ENCODE measurements at places on chromosomes 2 and 18.

- no peaks in the 10 kb centered on the region for H3K4me1 ChIP-seq
- no peak for DNase-seq
- H3K36me3 ChIP-seq: no peaks in the 10 kb centered on the region
- no peaks in the 10 kb centered on the region for H3K27me3 ChIP-seq
Measured at GRCh38 chr2:154133823-154134222, 262.1 kb downstream of the GALNT13 start.

DNA sequence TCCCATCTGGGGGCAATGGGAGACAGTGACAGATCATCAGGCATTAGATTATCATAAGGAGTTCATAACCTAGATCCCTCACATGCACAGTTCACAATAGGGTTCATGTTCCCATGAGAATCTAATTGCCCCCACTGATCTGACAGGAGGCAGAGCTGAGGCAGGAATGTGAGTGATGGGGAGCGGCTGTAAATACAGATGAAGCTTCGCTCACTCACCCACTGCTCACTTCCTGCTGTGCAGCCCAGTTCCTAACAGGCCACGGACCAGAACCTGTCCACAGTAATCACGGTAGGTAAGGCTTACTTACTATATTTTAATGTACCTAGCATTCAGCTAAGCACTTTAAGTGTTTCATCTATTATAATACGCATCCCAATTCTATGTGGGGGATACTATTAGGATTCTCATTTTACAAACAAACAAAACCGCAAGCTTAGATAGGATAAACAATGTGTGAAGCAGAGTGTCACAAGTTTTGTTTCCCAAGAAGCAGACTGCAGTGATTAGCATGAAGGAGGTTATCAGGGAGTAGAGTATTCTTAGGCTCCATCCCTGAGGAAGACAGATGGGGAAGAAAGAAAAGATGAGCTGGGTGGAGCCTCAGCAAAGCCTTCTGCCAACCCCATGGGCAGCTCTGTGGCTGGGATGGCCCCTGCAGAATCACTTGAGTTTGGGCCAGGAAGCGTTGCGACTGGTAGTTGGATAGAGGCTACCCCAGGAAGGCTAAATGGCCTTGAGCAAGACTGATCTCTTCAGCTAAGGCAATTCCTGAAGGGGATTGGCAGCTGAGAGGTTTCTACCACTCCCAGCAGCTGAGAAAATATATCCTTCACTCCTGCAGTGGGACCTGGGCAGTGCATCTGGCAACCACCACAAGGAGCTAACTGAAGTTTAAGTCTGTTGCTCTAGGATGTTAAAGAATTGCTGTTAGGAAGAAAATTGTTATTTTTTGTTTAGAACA lies 133.1 kb downstream of the MREG start:
- no peak overlapping the region for H3K27ac ChIP-seq
- H3K4me3 ChIP-seq: no peak overlapping the region
- no peaks in the 10 kb centered on the region for H3K36me3 ChIP-seq
- no peaks in the 10 kb centered on the region for H3K4me1 ChIP-seq
- no peak for DNase-seq
- H3K27me3 ChIP-seq: no peaks in the 10 kb centered on the region

DNA sequence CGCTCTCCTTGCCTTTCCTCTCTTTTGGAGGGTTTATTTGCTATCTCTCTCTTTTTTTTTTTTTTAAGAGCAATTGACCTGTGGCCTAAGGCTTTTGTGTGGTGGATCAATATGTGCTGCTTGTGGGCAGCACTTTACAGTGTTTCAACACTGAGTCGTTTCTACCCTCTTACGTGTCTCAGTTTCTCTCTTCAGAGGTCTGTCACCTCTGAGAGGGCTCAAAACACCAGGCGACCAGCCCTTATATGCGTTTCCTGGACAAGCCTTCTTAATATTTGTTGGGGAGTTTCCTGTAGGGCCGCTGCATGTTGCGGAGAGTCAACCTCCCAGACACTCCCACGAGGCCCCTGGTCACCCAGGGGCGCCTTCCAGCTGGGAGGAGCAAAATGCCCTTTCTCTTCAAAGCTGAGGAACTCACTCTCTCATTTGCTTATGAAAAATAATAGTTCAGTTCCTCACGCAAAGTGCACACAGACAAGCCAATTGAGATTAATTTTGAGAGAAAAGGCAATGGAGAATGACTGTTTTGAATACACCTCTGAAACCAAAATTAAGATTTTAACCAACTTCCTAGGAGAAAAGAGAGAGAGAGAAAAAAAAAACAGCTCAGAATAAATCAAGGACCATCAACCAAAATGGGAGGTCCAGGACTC lies 96.3 kb upstream of the B3GNT2 start:
- no peaks in the 10 kb centered on the region for H3K27me3 ChIP-seq
- DNase-seq: no peak
- no peaks in the 10 kb centered on the region for H3K36me3 ChIP-seq
- H3K4me3 ChIP-seq: no peak overlapping the region
- H3K27ac ChIP-seq: no peak overlapping the region

DNA sequence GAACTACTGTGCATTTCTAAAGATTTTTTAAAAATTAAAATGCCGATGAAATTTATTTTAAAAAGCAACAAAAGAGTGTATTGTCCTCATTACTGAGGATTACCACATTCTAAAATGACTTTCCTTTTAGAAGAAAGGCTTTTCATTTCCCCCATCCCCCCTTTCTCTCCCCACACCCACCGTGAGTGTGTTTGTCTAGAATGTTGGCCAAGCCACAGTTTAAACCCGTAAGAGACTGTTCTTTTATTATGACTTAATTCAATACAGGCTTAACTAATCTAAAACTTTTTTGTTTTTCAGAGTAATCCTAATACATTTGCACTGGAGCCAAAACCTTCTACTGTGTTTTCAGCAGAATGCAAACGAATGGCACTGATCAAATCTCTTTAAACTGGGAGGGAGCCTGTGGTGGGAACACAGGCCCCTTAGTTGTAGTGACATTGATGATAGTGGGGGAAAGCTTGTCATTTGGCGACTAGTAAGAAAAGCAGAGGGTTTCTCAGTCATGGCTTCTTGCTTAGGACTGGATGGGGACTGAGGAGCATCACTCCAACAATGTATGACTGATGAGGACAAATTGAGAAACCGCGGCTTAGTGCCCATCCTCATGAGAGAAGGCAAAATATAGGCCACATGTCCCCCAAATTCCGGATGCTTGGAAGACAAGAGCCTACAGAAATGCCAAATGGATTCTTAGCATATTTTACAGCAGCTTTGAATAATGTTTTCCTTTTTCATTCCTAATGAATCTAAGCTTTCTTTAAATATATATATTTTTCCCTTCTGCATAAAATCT lies 154.0 kb upstream of the SMIM21 start:
- no peaks in the 10 kb centered on the region for H3K36me3 ChIP-seq
- H3K27ac ChIP-seq: no peak overlapping the region
- no peaks in the 10 kb centered on the region for H3K4me1 ChIP-seq
- H3K4me3 ChIP-seq: no peak overlapping the region
- no peak for DNase-seq
- H3K27me3 ChIP-seq: no peaks in the 10 kb centered on the region

- H3K36me3 ChIP-seq: no peaks in the 10 kb centered on the region
- H3K4me3 ChIP-seq: no peak overlapping the region
- DNase-seq: no peak
- no peaks in the 10 kb centered on the region for H3K4me1 ChIP-seq
Measured at GRCh38 chr2:29573612-29574011, 347.8 kb downstream of the ALK start.

DNA sequence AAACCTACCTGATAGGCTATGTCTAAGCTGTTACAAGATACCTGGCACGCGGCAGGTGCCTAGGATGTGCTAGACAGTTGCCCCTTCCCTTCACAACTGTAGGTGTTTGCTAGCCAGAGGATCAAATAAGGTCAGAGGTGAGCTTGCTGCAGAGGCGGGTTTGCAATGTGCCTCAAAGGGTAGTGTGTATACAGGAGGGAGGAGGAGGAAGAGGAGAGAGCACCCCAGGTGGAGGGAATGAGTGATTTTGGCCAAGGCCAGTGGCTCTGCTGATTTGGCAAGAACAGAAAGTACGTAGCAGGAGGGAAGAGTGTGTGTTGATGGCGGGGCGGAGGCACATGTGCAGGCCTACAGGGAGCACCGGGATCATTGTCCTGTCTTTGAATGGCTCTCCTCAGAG lies 236.5 kb downstream of the HAUS1 start:
- H3K27ac ChIP-seq: no peak overlapping the region
- H3K4me1 ChIP-seq: peaks cover 5% of the 10 kb centered on the region
- no peaks in the 10 kb centered on the region for H3K36me3 ChIP-seq
- no peak for DNase-seq
- H3K4me3 ChIP-seq: no peak overlapping the region

DNA sequence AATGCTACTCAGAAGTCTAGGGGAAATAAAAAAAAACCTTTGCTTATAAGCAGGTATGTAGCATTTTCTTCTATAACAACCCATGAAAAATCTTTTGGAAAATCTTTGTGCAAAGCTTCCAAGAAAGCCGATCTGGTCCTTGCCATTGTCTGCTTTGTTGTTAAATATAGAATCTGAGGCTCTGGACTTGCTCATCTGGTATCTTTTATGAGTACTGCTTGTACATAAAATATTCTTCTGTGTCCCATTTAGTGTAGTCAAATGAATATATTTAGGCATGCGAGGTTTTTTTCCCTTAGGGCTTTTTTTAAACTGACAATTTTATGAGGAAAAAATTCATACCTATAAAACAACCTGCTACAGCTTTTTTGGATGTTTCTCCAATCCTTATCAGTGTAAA lies 45.0 kb upstream of the RMND5A start:
- H3K36me3 ChIP-seq: no peaks in the 10 kb centered on the region
- peaks cover 5% of the 10 kb centered on the region for H3K4me1 ChIP-seq
- no peaks in the 10 kb centered on the region for H3K27me3 ChIP-seq
- H3K4me3 ChIP-seq: no peak overlapping the region
- H3K27ac ChIP-seq: peak overlapping the region; percentile 72

- DNase-seq: no peak
- H3K27ac ChIP-seq: no peak overlapping the region
- no peaks in the 10 kb centered on the region for H3K4me1 ChIP-seq
- no peaks in the 10 kb centered on the region for H3K36me3 ChIP-seq
- no peak overlapping the region for H3K4me3 ChIP-seq
Measured at GRCh38 chr18:48566589-48566988, 27.8 kb downstream of the CTIF start.

DNA sequence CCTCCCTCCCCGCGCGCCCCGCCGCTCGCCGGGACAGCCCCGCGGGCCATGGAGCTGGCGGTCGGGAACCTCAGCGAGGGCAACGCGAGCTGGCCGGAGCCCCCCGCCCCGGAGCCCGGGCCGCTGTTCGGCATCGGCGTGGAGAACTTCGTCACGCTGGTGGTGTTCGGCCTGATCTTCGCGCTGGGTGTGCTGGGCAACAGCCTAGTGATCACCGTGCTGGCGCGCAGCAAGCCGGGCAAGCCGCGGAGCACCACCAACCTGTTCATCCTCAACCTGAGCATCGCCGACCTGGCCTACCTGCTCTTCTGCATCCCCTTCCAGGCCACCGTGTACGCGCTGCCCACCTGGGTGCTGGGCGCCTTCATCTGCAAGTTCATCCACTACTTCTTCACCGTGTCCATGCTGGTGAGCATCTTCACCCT lies 865 bp downstream of the GALR1 start:
- no peak for DNase-seq
- peaks cover 16% of the 10 kb centered on the region for H3K27me3 ChIP-seq
- no peaks in the 10 kb centered on the region for H3K36me3 ChIP-seq
- no peak overlapping the region for H3K27ac ChIP-seq

- no peaks in the 10 kb centered on the region for H3K27me3 ChIP-seq
- DNase-seq: no peak
- H3K36me3 ChIP-seq: no peaks in the 10 kb centered on the region
- no peak overlapping the region for H3K27ac ChIP-seq
- H3K4me1 ChIP-seq: no peaks in the 10 kb centered on the region
- H3K4me3 ChIP-seq: no peak overlapping the region
Measured at GRCh38 chr2:196459539-196459938, 180.0 kb upstream of the CCDC150 start.

- no peaks in the 10 kb centered on the region for H3K36me3 ChIP-seq
- no peak for DNase-seq
- H3K4me3 ChIP-seq: no peak overlapping the region
- no peak overlapping the region for H3K27ac ChIP-seq
- peaks cover 4% of the 10 kb centered on the region for H3K4me1 ChIP-seq
Measured at GRCh38 chr2:148022351-148022750, 1.5 kb downstream of the MBD5 start.

- DNase-seq: no peak
- no peak overlapping the region for H3K27ac ChIP-seq
- H3K27me3 ChIP-seq: peaks cover 2% of the 10 kb centered on the region
- no peaks in the 10 kb centered on the region for H3K4me1 ChIP-seq
- H3K4me3 ChIP-seq: no peak overlapping the region
- H3K36me3 ChIP-seq: no peaks in the 10 kb centered on the region
Measured at GRCh38 chr2:47636596-47637264, 146.2 kb upstream of the MSH6 start.

- H3K27me3 ChIP-seq: no peaks in the 10 kb centered on the region
- no peak overlapping the region for H3K4me3 ChIP-seq
- no peak for DNase-seq
- no peaks in the 10 kb centered on the region for H3K4me1 ChIP-seq
- H3K36me3 ChIP-seq: no peaks in the 10 kb centered on the region
Measured at GRCh38 chr18:54774981-54775665, 53.2 kb upstream of the RAB27B start.

- H3K4me1 ChIP-seq: no peaks in the 10 kb centered on the region
- H3K4me3 ChIP-seq: no peak overlapping the region
- H3K27ac ChIP-seq: no peak overlapping the region
- H3K27me3 ChIP-seq: no peaks in the 10 kb centered on the region
- H3K36me3 ChIP-seq: no peaks in the 10 kb centered on the region
Measured at GRCh38 chr2:75344146-75344545, 144.8 kb upstream of the TACR1 start.

DNA sequence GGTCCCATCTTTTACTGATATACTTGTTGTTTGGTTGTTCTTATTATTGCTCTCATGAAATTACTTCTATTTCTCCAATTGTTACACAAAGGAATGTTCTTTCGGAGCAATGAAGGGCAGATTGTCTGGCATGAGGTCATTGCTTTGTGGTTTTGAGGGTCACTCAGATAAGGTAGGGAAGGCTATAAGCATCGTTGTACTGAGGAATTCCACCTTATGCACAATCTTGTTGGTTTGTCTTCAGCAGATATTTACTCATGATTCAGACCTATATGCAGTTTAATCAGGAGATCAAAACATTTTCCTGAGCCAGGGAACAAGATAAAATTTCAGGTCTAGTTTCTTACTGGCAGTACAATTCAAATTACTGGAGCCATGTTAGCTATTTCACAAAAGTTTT lies 163.0 kb upstream of the SPHKAP start:
- no peak overlapping the region for H3K27ac ChIP-seq
- H3K4me1 ChIP-seq: no peaks in the 10 kb centered on the region
- DNase-seq: no peak
- no peaks in the 10 kb centered on the region for H3K27me3 ChIP-seq
- H3K4me3 ChIP-seq: no peak overlapping the region

GRCh38 chr2:182592691-182593393 lies 123.2 kb upstream of the DNAJC10 start:
- no peaks in the 10 kb centered on the region for H3K4me1 ChIP-seq
- H3K27me3 ChIP-seq: no peaks in the 10 kb centered on the region
- no peak for DNase-seq

Measured in prostate gland (tissue), 2 donors.